ENCODE measurements at places on chromosomes 13 and 19.

- no peak for DNase-seq
These were observed 4.1 kb upstream of the TGFBR3L start for GRCh38 chr19:7910321-7911161.

DNA sequence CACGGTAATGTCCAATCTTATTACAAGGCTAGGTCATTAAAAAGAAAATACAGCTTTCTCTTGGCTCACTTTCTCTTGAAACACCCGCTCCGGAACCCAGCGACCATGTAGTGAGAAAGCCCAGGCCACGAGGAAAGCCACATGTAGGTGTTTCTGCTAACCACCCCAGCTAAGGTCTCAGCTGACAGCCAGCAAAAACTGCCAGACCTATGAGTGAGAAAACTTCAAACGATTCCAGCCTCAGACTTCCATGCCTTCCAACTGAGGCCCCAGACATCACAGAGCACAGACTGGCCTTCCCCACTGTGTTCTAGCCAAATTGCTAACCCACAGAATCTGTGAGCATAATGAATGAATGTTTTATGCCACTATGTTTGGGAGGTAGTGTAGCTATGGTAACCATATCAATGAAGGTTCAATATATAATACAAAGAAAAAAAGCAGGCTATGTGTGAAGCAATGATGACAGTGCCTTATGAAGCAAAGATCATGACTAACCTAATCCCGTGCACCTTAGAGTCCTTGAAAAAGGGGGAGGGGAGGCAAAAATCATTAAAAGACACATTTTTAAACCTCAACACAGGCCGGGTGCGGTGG, 11.9 kb upstream of the TPTE2 start:
- no peak for DNase-seq

DNA sequence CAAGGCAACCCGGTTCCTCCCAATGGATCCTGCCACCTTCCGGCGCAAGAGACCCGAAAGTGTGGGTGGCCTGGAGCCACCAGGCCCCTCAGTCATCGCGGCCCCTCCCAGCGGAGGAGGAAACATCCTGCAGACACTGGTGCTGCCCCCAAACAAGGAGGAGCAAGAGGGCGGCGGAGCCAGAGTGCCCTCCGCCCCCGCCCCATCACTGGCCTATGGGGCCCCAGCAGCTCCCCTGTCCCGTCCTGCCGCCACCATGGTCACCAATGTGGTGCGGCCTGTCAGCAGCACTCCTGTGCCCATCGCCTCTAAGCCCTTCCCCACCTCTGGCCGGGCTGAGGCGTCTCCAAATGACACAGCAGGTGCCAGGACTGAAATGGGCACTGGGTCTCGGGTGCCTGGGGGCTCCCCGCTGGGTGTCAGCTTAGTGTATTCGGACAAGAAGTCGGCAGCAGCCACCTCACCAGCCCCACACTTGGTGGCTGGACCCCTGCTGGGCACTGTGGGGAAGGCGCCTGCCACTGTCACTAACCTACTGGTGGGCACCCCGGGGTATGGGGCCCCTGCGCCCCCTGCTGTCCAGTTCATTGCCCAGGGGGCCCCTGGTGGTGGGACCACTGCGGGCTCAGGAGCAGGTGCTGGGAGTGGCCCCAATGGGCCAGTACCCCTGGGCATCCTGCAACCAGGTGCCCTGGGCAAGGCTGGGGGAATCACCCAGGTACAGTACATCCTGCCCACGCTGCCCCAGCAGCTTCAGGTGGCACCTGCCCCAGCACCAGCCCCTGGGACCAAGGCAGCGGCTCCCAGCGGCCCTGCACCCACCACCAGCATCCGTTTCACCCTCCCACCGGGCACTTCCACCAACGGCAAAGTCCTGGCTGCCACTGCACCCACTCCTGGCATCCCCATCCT, 11.2 kb upstream of the PRR19 start:
- peak; percentile 35 for DNase-seq

DNA sequence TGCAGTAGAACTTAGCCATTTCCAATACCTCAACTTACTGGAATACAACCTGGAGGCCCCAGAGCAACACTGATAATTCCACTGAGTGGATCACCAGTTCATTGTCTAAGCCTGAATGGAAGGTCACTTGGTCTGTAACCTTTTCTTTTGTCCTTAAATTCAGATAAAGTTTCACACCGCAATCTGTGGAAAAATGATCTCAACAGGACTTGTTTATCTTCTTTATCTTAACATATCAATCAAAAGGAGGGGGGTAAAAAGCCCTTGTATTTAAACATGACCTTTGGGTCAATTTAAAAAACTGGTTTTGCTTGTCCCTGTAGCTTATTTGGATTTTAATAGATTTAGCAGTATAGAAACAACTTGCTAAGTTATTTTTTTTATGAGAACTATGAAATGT, 21.6 kb downstream of the SAE1 start:
- DNase-seq = no peak

GRCh38 chr19:47322058-47322457, 9.9 kb upstream of the C5AR2 start:
- DNase-seq = no peak

Measured in GM23248 (cell line).